ENCODE measurements at places on chromosomes 11 and 22.

DNA sequence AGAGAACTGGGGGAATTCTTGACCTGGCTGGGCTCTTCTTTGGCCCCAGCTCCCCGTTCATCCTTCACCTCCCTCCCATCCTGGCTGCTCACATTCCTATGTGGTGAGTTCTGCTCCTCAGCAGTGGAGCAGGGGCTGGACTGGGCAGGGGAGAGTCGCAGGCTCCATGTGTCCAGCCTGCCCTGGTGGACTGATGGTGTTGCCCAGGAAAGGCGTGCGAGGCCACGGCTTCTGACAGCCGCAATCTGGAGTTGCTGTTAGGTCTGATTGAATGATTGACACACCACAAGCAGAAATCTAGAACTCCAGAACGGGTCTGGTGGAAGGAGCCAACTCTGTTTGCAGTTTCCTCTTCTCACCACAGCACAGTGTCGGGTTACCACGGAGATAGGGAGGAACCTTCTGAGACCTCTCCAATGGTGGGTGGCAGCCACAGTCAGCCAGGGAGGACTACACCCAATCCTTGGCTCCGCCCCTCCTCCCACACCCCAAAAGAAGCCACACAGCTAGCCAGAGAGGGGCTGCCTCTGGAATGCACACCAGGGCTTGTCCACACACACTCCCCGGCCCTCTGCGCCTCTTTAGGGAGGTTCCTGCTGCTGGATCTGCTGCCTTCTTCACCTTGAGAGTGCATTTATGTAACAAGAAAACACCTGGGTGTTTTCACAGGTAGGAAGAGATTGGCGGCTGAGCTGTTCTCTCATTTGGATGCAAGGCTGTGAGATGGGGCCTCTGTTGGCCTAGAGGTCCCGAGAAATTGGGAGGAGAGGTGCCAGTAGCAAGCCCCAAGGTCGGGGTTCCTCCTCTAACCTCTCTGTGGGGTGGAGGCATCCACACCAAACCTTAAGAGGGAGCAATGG lies 56.4 kb upstream of the CD44 start:
- peak; percentile 88 for DNase-seq

GRCh38 chr22:47201186-47201995 lies 438.9 kb downstream of the TBC1D22A start:
- DNase-seq = no peak

DNA sequence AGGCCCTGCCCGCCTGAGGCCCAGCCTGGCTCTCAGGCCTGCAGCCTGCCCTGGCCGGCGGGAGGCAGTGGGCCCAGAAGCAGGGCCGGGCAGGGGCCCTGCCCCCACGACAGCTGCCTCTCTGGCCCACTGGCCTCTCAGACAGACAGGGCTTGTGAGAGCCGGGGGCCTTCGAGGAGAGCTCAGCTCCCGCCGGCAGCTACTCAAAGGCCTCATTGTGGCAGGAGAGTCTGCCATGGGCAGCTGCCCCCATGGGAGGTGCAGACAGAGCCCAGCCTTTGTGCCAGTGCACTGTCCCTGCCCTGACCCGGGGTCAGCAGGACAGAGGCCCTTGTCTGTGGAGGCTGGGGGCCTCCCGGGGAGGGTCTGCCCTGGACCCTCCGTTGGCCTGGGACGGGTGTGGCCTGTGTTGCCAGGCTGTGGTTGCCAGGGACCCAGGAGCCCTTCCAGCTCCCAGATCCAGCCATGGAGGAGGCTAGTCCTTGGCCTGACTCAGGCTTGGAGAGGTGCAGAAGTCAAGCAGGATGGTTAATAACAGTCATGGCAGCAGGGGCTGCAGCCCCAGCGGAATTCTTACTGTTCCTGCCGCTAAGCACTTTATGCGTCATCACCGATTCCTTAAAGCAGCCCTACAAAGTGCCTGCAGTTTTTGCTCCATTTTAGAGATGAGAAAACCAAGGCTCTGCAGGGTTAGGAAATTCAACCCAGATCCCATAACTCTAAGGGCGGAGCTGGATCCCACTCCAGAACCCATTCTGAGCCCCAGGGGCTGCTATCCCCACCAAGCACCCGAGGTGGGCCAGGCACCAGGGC lies 12.5 kb downstream of the FLRT1 start:
- DNase-seq = no peak

DNA sequence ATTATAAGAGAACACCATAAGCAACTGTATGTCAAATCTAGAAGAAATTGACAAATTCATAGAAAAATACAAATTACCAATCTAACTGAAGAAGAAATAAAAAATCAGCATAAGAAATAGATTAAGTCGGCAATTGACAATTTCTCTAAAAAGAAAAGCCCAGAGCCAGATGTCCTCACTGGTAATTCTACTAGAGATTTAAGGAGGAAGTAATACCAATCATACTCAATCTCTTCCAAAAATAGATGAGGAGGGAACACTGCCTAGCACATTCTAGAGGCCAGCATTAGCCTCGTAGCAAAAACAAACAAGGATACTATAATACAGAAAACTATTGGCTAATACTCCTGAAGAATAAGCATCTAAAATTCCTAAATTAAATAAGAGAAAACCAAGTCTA lies 40.4 kb upstream of the IGLL5 start:
- DNase-seq = no peak

DNA sequence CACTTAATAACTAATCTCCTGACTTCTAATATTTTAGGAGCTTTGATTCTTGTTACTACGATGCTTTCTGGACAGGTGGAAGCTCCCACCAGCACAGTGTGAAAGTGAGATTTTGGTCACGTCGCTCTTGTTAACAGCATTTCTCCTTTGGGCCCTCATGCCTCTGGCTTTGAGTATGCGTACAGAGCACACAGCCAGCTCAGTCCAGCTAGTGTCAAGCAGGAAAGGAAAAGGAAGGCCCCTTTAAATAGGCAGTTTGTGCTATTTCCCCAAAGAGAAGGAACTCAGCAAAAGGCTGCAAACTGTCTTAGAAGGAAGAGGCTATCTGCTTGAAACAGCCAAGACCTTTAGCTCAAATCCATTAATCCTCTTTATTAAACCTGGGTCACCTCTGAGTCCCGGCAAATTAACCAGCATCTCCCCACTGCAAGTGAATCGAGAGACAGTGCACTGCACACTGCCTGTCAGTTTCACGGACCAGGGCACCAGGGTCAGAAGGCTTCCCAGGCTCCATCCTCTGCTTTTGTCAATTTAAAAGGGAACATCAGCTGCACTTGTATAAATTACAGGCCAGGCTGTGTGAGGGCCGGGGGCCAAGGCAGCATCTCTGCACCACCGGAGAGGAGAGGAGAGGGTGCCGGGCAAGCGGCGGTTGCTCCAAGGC lies 34.7 kb downstream of the OPCML start:
- no peak for DNase-seq

DNA sequence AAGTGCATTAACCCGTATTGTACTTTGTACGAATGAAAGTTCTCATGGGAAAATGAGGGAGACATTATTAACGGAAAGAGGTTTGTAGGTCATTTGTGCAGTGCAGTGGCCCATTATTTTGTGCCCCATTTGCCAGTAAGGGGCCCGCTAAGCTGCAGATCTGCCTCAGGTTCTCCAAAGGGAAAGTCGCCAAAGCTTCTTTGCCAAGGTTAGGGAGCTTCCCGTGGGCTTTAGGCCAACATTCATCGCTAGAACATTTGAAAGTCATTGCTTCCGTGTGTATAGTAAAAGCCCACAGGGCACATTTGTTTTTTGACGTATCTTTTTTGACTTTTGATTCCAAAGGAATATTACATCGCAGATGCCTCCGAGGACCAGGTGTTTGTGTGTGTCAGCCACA lies 61.0 kb upstream of the SORL1-AS1 start:
- DNase-seq = no peak

GRCh38 chr22:22400099-22400498 lies 108.4 kb downstream of the ZNF280B start:
- DNase-seq = no peak

- DNase-seq = no peak
Measured at GRCh38 chr11:103848686-103849085, 187.8 kb upstream of the DDI1 start.

GRCh38 chr22:38733329-38733723 lies 22.5 kb downstream of the SUN2 start:
- peak; percentile 46 for DNase-seq

All from activated CD4-positive, alpha-beta T cell treated with anti-CD3 and anti-CD28 coated beads, Interleukin-2, Interleukin-4, amounts not matched to agents 100 ng/mL and 50 ng/mL, durations not matched to agents 16 hours and 8 hours (primary cell).